ENCODE measurements at places on chromosomes 1 and 21. TPM values are rescaled to one million over a fixed set of nuclear protein-coding genes. Genes with fewer than 3 reads are reported as not detected.

LYPD8 gene
- total RNA-seq: 1.7 TPM

TTC22 gene
- 0.24 TPM for total RNA-seq

KRTAP24-1 gene
- not detected for total RNA-seq

- H3K36me3 ChIP-seq: no peaks in the 10 kb centered on the region
- DNase-seq: no peak
- H3K4me1 ChIP-seq: no peaks in the 10 kb centered on the region
- H3K4me3 ChIP-seq: no peak overlapping the region
Observed at GRCh38 chr21:42611852-42612251, 41.6 kb upstream of the PDE9A start.

- no peak overlapping the region for H3K27ac ChIP-seq
- no peaks in the 10 kb centered on the region for H3K4me1 ChIP-seq
- H3K27me3 ChIP-seq: no peaks in the 10 kb centered on the region
- H3K4me3 ChIP-seq: no peak overlapping the region
Observed at GRCh38 chr21:14690886-14691285, 144.8 kb upstream of the SAMSN1 start.

GRCh38 chr1:24727501-24728216 lies 17.6 kb upstream of the CLIC4 start:
- peak overlapping the region; percentile 64 for H3K27ac ChIP-seq
- no peaks in the 10 kb centered on the region for H3K36me3 ChIP-seq
- no peaks in the 10 kb centered on the region for H3K27me3 ChIP-seq
- peaks cover 15% of the 10 kb centered on the region for H3K4me1 ChIP-seq

- H3K36me3 ChIP-seq: no peaks in the 10 kb centered on the region
- no peaks in the 10 kb centered on the region for H3K4me1 ChIP-seq
- no peak overlapping the region for H3K4me3 ChIP-seq
Observed at GRCh38 chr1:60502506-60502905, 428.9 kb upstream of the C1orf87 start.

DNA sequence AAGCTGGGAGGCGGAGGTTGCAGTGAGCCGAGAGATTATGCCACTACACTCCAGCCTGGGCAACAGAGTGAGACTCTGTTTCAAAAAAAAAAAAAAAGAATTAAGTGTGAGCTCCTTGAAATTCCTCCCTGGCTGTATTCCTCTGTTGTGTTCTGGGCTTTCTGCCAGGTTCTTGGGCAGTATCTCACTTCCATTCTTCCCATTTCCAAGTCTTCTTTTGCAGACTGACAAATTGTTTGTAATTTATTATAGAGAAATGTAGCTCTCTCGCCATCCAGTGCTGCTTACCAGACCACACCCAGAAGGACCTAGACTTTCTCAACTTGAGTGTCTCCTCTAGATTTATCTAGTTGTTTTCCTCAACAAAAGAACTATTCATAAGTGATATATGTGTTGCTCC lies 105.0 kb upstream of the ADGRL2 start:
- no peak overlapping the region for H3K4me3 ChIP-seq
- H3K27me3 ChIP-seq: no peaks in the 10 kb centered on the region
- H3K27ac ChIP-seq: no peak overlapping the region
- DNase-seq: no peak
- no peaks in the 10 kb centered on the region for H3K4me1 ChIP-seq
- H3K36me3 ChIP-seq: no peaks in the 10 kb centered on the region

DNA sequence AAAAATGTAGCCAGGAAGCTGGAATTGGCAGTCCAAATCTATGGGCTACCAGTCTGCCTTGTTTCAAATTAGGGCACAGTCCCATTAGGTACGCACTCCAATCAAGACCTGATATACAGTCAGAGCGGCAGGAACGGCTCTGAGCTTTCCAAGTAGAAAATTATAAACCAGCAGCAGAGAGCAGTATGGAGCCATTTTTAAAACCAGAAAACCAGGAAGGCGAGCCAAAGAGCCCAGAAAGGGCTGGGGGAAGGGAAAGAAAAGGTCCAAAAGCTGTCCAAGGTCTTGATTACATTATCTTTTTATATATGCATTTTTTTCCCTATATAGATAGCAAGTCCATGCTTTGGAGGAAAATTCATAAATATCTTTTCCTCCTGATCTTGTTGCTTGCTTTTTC lies 719.0 kb downstream of the RWDD3 start:
- no peaks in the 10 kb centered on the region for H3K36me3 ChIP-seq
- no peaks in the 10 kb centered on the region for H3K4me1 ChIP-seq
- H3K27ac ChIP-seq: no peak overlapping the region
- no peak overlapping the region for H3K4me3 ChIP-seq
- no peaks in the 10 kb centered on the region for H3K27me3 ChIP-seq

- H3K36me3 ChIP-seq: no peaks in the 10 kb centered on the region
- DNase-seq: no peak
- H3K27ac ChIP-seq: no peak overlapping the region
- H3K27me3 ChIP-seq: no peaks in the 10 kb centered on the region
- H3K4me1 ChIP-seq: no peaks in the 10 kb centered on the region
Observed at GRCh38 chr21:41741253-41742072, 25.4 kb downstream of the RIPK4 start.

- H3K27ac ChIP-seq: peak overlapping the region; percentile 99
- DNase-seq: peak; percentile 97
- no peaks in the 10 kb centered on the region for H3K36me3 ChIP-seq
- H3K4me3 ChIP-seq: peak overlapping the region; percentile 54
- H3K4me1 ChIP-seq: peaks cover 98% of the 10 kb centered on the region
Observed at GRCh38 chr1:9242338-9242969, 7.9 kb downstream of the H6PD start.

- H3K27me3 ChIP-seq: no peaks in the 10 kb centered on the region
- DNase-seq: no peak
- H3K4me3 ChIP-seq: no peak overlapping the region
- no peak overlapping the region for H3K27ac ChIP-seq
- no peaks in the 10 kb centered on the region for H3K4me1 ChIP-seq
Observed at GRCh38 chr1:230568676-230569075, 73.6 kb upstream of the COG2 start.

DNA sequence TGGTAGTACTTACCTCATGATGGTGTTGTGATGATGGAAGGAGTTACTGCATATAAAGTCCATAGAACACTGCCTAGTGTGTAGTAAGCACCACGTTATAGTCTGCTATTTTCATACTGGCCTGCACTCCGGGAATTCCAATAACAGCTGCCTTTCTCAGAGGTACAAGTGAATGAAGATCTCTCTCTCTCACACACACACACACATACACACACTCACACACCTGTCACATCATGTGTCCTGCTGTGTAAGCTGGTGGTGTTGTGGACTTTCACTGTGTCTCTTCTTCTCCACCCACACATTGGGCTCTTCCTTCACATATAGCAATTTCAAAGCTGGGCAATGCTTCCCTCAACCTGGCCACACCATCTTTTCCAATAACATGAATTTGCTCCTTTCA lies 33.4 kb upstream of the ST6GALNAC5 start:
- no peaks in the 10 kb centered on the region for H3K36me3 ChIP-seq
- no peaks in the 10 kb centered on the region for H3K4me1 ChIP-seq
- no peak overlapping the region for H3K27ac ChIP-seq
- no peak overlapping the region for H3K4me3 ChIP-seq
- DNase-seq: no peak

DNA sequence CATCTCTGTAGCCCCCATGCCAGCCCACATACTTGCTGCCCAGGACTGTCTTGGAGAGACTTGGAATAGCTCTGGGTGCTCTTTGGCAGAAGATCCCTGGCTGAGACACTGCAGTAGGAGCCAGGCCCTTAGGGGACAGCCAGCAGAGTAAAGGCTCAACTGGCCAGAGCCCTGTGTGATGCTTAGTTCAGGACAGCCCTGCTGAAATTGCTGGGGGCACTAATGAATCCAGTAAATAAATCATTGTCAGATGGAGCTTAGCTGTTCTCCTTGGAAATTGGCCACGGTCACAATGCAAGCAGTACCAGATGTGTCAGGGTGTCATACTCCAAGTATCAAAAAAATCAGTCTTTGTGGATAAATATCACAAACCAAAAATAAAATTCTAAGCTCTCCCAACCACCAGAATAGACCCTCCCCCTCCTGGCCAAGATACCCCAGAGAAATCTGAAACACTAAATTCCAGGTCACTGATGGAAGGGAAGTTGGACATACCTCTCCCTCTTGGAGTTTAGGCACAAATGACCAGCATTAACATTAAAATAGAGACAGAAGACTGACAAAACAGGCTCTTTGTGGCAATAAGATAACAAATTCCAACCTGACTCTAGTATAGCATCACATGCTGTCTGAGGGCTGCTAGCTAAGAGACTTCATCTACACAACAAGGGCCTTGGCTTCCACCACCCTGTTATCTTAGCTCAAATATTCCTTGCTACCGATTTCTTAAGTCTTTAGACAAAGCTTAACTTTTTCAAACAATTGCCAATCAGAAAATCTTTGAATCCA lies 83.2 kb upstream of the DNAH14 start:
- no peak overlapping the region for H3K27ac ChIP-seq
- H3K36me3 ChIP-seq: no peaks in the 10 kb centered on the region
- no peak for DNase-seq
- H3K4me1 ChIP-seq: no peaks in the 10 kb centered on the region

DNA sequence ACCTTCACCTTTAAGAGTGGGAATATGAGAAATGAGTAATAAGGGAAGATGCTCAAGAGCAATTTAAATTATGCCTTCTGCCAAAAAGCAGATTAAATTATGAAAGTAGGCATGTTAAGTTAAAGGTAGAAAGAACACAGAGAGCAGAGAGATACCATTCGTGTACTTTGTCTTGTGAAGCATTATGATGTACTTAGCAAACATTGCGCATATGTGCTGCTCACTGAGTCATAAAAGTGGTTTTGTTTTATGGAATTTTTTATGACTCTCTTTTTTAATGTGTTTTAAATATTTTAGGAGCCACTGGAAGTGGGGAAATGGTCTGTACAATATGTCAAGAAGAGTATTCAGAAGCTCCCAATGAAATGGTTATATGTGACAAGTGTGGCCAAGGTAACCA lies 35.3 kb downstream of the MTF2 start:
- DNase-seq: no peak
- no peak overlapping the region for H3K4me3 ChIP-seq
- H3K27me3 ChIP-seq: no peaks in the 10 kb centered on the region

DNA sequence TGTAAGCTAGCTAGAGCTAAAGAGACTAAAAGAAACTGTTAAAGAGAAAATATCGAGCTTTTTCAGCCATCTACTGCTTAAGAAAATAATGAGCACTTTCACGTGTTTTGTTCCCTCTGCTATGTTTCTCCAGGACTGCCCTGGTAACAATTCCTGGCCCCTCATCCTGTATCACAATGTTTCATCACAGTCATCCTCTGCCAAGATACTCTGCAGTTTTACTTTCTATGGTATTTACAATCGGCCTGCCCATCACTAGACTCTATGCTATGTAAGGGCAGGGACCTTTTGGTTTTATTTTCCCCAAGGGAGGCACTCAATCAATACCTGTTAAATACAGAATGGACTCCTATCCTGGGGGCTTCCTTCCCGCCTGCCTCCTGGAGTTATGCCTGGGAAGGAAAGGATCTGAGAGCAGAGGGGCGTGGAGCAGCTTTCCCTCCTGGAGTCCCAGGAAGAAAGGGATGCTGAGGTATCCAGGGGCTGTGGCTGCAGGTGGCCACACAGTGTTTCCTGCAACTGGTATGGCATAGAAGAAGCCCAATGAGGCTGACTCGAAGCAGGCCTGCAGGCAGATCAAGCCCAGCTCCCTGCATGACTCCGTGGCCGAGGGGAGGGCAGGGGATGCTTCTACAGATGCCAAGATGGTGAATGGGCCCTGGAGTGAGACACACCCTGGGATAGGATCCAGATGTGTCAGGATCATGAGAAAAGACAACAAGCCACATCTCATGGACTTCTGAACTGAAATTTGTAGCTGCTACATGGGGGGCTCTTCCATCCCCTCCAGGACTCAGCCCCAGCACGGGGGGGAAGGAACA lies 52.9 kb downstream of the MATN1 start:
- no peaks in the 10 kb centered on the region for H3K27me3 ChIP-seq
- H3K27ac ChIP-seq: no peak overlapping the region
- H3K36me3 ChIP-seq: no peaks in the 10 kb centered on the region
- no peak for DNase-seq

GRCh38 chr1:99738858-99739465 lies 27.5 kb downstream of the FRRS1 start:
- DNase-seq: no peak
- H3K4me3 ChIP-seq: no peak overlapping the region
- no peak overlapping the region for H3K27ac ChIP-seq
- no peaks in the 10 kb centered on the region for H3K27me3 ChIP-seq
- no peaks in the 10 kb centered on the region for H3K4me1 ChIP-seq
- H3K36me3 ChIP-seq: peaks cover 5% of the 10 kb centered on the region

DNA sequence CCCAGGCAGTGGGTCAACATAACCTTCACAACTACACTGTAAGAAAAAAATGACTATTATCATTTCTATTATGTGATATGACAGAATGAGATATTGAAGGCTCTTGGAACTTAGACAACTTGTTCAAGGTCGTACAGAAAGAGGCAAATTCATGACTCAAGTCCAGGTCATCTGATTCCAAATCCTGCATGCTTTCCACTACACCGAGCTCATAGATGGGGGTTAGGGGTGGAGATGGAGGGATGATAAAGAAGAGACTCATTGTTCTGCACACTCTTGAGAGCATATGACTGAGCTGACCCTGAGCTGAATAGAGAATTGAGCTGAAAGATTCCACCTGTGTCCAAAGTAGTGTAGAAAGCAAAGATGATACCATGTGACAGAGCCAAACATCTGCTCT lies 2.8 kb downstream of the FCRL6 start:
- no peak overlapping the region for H3K27ac ChIP-seq
- no peaks in the 10 kb centered on the region for H3K27me3 ChIP-seq
- no peaks in the 10 kb centered on the region for H3K36me3 ChIP-seq

GRCh38 chr1:78722521-78722920 lies 72.9 kb downstream of the IFI44 start:
- no peak for DNase-seq
- H3K27me3 ChIP-seq: no peaks in the 10 kb centered on the region
- H3K27ac ChIP-seq: no peak overlapping the region
- no peaks in the 10 kb centered on the region for H3K36me3 ChIP-seq
- H3K4me3 ChIP-seq: no peak overlapping the region
- H3K4me1 ChIP-seq: no peaks in the 10 kb centered on the region

- no peak overlapping the region for H3K27ac ChIP-seq
- no peaks in the 10 kb centered on the region for H3K27me3 ChIP-seq
Observed at GRCh38 chr21:45670731-45671130, 27.2 kb downstream of the PCBP3 start.

DNA sequence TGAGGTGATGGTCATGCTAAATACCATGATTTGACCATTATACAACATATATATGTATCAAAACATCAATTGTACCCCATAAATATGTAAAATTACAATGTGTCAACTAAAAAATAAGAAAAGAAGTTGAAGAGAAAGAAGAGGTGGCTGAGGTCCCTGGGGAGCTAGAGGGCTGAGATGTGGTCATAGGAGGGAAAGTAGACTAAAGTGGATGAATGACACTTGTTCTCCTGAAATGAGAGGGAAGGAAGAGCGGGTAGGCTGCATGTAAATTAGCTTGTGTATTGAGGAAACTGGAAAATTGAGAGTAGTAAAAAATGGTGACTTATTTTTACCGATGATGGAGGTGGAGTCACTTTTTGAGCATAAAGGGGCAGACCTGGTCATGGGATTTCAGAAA lies 117.0 kb downstream of the ST6GALNAC3 start:
- no peaks in the 10 kb centered on the region for H3K36me3 ChIP-seq
- H3K27ac ChIP-seq: no peak overlapping the region
- H3K27me3 ChIP-seq: no peaks in the 10 kb centered on the region

Data from gastrocnemius medialis (tissue), 4 donors.